Endothelial cell of coronary artery (primary cell): ENCODE measurements at places on chromosomes 7 and 10. TPM values are rescaled to one million over a fixed set of nuclear protein-coding genes. Genes with fewer than 3 reads are reported as not detected.

Gene TACC2
- total RNA-seq, result 8.1 and 10.5 TPM in 2 replicates

Gene RSPH10B
- under 0.01 and 0.09 TPM in 2 replicates for total RNA-seq

Gene MALSU1
- 58.5 and 92.1 TPM in 2 replicates for total RNA-seq

Gene METTL27
- total RNA-seq, result 0.09 and 2.5 TPM in 2 replicates

Gene ERVW-1
- not detected in 2 replicates for total RNA-seq

Gene STYXL1
- 31.8 and 43.3 TPM in 2 replicates for total RNA-seq

Gene LRRN3
- 0.19 TPM in 1 of 2 replicates, not detected in the other for total RNA-seq

Gene ARHGAP21
- 43.2 and 47.4 TPM in 2 replicates for total RNA-seq

Gene FAM237B
- total RNA-seq, result not detected in 2 replicates

Gene PON2
- total RNA-seq, result 57.0 and 67.3 TPM in 2 replicates

Gene SEMA4G
- 0.63 and 0.94 TPM in 2 replicates for total RNA-seq

Gene PCBD1
- 39.5 and 52.4 TPM in 2 replicates for total RNA-seq

Gene CPA5
- not detected in 2 replicates for total RNA-seq

Gene AGAP6
- 1.7 and 3.6 TPM in 2 replicates for total RNA-seq

Gene NUTM2A
- total RNA-seq, result 0.19 and 0.27 TPM in 2 replicates

Gene OR2A12
- not detected in 2 replicates for total RNA-seq

Gene IL15RA
- 8.5 and 9.7 TPM in 2 replicates for total RNA-seq

Gene GRM3
- not detected in 2 replicates for total RNA-seq

Gene TMEM213
- not detected in 2 replicates for total RNA-seq
